ENCODE measurements at places on chromosomes 13 and 19.

GRCh38 chr13:112712451-112713207 lies 22.8 kb downstream of the ATP11A start:
- DNase-seq = no peak

- no peak for DNase-seq
These were observed 138.5 kb downstream of the KLF12 start for GRCh38 chr13:73995736-73996135.

DNA sequence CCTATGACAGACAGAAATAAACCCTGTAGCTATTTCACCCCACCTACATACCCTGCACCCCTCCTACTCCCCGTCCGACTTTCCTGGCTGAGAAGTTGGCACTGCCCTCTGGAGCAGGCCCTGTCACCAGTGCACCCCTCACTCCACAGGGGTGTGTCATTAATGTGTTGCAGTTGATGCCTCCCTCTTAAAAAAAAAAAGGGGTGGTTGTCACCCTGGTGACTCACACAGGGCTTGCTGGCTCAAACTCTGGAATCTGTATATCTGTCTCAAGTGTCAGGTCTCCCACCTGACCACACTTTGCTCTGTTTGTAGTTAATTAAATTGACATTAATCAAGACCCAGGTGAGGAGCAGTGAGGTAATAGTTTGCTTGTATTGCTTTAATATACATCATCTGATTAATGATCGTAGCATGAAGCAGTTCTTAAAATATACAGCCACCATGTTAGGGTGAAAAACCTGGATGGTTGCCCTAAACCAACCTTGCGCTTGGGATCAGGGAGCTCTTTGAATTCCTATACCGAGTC lies 2.0 kb upstream of the GATAD2A start:
- DNase-seq = no peak

GRCh38 chr13:42215578-42216421 lies 56.2 kb upstream of the AKAP11 start:
- peak; percentile 27 for DNase-seq

DNA sequence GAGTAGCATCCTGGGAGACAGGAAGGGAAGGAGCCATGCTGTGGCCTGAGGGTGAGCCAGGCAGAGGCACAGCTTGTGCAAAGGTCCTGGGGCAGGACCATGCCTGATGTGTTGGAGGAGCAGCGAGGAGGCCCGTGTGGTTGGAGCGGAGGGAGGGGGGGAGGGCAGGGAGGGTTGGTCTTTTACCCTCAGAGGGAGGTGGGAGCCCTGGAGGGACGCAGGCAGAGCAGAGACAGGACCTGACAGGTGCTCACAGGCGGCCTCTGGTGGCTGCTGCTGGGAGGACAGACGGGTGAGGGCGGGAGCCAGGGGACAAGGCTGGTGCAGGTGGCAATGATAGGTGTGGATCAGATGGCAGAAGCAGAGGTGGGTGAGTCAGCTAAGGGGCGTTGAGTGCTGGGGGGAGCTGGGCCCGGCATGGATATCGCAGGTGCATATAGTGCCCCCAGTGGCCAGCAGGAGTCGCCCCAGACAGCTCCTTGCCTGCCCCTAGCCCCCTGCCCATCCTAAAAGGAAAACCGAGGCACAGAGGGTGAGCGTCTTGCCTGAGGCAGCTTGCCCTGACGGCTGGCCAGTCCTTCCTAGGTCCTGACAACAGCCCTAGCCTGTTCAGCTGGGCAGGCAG lies 9.8 kb upstream of the GNA15 start:
- peak; percentile 75 for DNase-seq

- DNase-seq = no peak
These were observed 46.6 kb upstream of the NFIC start for GRCh38 chr19:3319643-3320353.

- no peak for DNase-seq
These were observed 28.5 kb upstream of the PLEKHF1 start for GRCh38 chr19:29636553-29637360.

DNA sequence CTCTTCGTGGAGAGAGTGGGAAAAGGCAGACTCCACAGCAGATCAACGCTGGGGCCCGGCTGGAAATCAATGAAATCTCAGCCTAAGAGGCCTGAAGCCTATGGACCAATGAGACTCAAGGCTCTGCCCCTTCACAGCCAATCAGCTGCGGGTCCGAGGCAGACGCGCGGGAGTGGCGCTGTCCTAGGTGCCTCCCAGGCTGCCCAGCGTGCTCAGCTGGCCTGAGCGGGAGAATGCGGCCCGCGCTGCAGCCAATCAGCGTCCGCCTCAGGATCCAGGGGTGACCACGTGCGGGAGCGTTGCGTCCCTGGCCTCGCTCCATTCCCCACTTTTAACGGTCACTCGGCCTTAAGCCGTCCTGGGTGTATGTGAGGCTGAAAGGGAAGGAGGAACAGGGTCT lies at the start of gene ZBTB32:
Gene ZBTB32 (plus strand): TSS at position 341 of the 400 bp plus-strand sequence. CDS start 10,069 bp downstream, outside the sequence.
- DNase-seq = no peak

- DNase-seq = no peak
These were observed 23.9 kb upstream of the MATK start for GRCh38 chr19:3809881-3810707.

All from CD4-positive, alpha-beta T cell treated with Interleukin-17A for 1 hour (primary cell).